ENCODE measurements at places on chromosomes 16 and 17.
A peak's percentile ranks its signal among the peaks of the same experiment; 100 is the strongest.

DNA sequence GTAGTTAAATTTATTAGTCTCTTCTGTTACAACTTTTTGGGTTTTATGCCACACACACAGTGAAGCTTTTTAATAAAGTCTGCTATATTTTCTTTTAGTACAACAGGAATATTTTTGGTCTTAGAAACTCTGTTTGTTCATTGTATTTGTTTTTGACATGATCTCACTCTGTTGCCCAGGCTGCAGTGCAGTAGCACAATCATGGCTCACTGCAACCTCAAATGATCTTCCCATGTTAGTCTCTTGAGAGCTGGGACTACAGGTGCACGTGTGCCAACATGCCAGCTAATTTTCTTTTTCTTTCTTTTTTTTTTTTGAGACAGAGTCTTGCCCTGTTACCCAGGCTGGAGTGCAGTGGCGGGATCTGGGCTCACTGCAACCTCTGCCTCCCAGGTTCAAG, 27.1 kb downstream of the PPM1D start:
- no peak for DNase-seq

GRCh38 chr17:62665599-62665998, 38.1 kb downstream of the MRC2 start:
- no peak for DNase-seq

GRCh38 chr17:64424324-64424849, 24.5 kb upstream of the MILR1 start:
- DNase-seq = no peak

DNA sequence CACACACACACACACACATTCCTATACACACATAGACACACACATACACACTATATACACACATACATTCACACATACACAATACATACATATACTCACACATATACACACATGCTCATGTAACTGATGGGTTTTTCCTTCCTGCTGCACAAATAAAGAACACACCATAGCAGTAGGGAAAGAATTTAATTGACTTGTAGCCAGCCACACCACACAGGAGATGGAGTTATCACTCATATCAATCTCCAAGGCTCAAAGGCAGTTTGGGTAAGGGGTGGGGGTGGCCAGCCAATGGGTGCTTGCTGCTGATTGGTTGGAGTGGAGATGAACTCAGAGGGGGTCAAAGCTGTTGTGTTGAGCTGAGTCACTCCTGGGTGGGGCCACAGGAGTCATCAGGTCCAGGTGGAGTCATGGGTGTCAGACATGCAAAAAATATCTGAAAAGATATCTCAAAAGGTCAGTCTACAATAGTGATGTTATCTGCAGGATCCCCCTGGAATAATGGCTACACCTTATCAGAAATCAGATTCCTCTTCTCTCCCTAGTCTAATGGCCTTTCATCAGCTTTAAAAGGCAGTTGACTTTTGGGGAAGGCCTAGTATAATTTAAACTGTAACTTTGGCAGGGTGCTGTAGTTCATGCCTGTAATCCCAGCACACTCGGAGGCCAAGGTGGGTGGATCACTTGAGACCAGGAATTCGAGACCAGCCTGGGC, 46.1 kb downstream of the WSB1 start:
- peak; percentile 55 for DNase-seq

GRCh38 chr16:67357561-67357960, 30.9 kb downstream of the LRRC36 start:
- no peak for DNase-seq

DNA sequence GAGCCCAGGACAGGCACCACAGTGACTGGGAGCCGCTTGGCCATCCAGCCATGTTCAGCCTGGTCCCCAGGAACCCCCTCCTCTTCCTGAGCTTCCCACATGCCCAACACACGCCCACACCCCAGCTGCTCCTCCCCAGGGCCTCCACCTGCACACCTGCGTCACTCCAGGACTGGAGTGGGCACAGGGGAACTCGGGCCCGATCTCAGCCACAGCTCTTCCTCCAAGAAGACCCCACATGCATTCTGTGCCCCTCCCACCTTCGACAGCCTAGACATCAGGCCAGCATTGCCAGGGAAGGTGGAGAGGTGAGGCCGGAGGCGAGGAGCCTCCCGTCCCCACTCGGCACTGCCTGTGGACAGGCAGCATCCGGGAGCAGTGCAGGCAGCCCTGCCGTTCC, 6.0 kb upstream of the VASN start:
- no peak for DNase-seq

DNA sequence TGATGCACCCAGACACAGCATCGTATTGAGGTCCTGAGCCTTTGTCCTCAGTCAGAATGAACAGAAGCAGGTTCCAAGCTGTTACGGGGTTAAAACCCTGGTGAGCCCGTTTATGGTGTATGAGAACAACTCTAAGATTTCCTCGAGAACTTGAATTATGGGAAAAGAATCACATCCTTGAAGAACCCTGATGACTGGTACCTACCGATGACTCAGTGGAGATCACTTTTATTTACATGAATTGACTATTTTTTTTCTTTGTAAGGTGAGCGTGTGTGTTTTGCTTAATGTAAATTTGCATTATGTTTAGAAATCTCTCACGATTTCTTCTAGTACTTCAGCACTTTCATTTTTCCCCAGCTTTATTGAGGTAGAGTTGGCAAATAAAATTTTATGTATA, 3.3 kb upstream of the KRTAP4-4 start:
- no peak for DNase-seq

DNA sequence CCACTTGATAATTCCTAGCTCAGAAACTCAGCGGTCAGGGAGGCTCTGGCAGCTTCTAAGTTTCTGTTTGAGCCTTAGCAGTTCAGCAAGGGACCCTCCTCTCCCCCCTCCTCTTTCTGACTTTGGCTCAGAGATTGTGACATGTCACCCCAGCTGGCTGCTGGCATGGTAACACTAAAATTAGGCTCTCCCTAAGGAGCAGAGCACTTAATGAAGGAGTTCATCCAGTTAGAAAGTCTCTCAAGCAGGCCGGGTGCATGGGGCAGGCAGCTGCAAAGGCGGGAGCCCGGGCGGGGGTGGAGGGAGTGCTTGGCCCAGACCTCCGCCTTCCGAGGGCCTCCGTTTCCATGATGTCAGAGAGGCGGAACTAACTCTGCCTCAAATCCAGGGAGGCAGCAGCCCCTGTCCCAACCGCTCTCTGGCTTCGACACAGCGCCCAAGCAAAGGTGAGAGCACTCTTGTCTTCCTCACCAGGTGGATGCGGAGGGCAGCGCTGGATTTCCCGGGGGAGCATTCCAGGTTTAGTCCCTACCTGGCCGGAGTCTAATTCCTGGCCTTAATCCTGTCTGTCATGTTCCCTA, 128.0 kb upstream of the PLCG2 start:
- DNase-seq = no peak

DNA sequence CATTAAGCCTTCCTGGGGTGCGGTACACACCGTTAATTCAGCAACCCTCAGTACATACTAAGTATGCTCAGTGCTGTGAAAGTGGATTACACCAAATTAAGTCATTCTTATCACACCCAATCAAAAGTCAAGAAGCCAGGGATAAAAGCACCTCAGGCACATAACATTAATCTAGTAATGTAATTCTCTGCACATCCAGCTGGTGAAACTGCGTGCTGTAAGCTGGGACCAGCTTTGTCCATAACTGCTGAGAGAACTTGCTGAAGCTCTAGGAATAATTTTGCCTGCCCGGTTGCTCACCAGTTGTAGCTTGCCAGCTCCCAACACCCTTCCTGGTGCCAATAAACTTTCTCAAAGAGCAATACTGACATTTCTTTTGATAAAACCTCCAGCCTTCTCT, 44.9 kb downstream of the SLC47A1 start:
- no peak for DNase-seq

DNA sequence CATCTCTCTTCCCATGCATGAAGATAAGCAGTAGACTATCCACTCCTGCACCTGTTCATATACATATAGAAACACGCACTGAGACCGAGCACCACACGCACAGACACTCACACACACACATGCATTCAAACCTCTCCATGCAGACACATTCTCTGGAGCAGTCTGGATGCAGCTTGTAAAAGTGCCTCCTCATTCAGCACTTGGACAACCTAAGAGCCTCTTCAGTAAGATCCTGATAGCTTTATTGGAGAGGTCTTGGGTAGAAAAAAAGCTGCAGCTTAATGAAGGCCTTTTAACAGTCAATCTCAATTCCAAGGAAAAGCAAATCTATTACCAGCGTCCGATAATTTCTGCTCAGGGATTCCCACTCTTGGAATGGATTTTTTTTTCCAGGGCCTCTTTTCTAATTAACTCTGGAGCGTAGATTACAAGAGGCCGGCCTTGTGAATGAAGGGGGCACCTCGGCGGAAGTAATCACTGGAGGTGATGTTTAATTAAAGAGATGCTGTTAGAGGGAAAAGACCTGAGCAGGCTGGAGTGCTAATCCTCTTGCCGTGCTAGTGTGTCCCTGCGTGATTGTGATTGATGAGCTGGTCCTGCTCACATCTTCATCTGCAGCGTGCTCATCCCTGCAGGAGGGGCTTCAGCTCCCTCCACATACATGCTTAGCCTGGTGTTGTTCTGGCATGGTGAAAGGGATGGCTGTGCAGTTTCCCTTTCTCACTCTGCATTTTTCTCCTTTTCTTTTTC, 155.1 kb downstream of the RBFOX1 start:
- DNase-seq = no peak

- DNase-seq = no peak
These were observed 756.4 kb downstream of the CDH11 start for GRCh38 chr16:64365448-64365931.

DNA sequence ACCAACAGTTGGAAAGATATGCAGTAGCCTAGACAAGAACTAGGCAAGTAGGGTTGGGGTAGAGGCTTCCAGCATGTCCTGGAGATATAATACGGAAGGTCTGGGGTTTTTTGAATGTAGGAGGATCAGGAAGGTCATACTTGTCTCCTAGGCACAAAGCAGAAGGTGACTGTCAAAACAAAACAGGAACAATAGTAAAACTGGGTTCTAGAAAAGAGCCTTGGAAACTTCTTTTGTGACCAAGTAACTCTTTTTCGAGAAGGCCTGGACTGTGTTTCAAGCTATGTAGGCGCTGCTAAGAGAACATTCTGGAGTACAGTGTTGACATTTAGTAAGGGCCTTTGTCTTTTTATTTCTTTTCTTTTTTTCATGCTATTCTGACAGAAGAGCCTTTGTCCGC, 26.9 kb upstream of the TENT4B start:
- DNase-seq = no peak

- no peak for DNase-seq
These were observed 7.3 kb upstream of the NR1D1 start for GRCh38 chr17:40107522-40108174.

DNA sequence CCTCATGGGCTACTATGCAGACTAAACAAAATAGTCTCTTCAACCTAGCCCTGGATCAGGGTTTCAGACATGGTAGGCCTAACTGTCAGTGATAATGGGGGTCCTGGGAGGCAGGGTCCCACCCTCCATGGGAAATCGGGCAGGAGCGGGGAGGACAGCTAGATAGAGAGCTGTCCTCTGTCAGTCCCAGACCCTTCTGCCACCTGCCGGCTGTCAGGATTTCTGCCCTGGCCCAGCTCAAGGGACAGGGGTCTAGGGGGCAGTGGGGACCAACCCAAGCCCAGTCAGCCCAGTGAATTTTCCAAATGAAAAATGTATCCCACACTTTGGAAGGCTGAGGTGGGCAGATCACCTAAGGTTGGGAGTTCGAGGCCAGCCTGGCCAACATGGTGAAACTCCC, 5.3 kb downstream of the CA7 start:
- DNase-seq = no peak

- peak; percentile 96 for DNase-seq
These were observed 985 bp upstream of the SLFN12 start for GRCh38 chr17:35433075-35433894.

DNA sequence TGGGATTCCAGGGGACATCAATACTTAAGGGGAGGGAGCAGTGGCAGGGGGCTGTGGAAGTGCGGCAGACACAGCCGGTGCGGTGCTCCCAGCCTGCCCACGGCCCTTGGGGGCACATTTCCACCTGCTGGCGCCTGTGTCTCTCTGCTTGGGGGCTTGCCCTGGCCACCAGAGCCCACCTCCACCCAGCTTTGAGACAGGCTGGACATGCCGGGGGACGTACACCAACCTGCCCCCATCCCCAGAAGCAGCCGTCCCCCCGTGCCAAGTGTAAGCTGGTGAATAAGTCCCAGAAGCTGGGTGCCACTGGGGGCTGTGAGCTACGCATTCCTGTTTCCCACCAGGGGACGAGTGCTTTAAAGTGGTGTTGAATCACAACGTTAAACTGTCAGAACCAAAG, 172.6 kb downstream of the GSG1L start:
- no peak for DNase-seq

- DNase-seq = peak; percentile 93
These were observed 1.4 kb downstream of the CENPX start for GRCh38 chr17:82021107-82021899.

- DNase-seq = no peak
These were observed 396.2 kb downstream of the CDH13 start for GRCh38 chr16:83023011-83023410.

DNA sequence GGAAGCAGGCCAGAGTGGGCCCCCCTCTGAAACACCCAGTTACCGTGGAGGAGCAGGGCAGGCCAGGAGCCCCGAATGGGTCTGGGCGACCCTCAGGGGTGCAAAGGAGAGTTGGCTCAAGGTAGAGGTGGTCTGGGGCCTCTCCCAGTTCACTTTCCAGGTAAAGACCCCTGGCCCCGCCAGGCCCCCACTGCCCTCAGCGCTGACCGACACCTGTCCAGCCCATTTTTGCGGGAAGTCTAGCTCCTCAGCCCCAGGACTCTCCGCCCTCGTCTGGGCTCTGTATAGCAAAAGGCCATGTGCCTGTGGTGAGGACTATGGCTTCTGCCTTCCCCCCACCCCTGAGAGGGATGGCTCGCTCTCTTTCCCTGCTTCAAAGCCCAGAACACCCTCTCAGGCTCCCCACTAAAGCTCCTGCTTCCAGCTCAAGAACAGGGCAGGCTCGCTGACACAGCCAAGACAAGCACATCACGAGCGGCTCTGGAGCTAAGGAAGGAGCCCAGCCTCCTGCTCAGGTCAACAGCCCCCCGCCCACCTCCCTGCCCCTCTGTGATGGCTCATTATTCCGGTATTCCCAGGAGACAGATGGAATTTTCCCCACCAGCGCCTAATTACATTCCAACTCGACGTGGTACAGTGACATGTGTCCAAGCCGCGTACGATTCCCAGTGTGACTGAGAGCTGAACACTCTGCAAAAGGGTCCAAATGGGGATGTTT, 59.4 kb downstream of the RTN4RL1 start:
- peak; percentile 78 for DNase-seq

- DNase-seq = peak; percentile 35
These were observed 94.6 kb downstream of the RGS9 start for GRCh38 chr17:65231662-65232335.

GRCh38 chr17:47774331-47774730, 41.3 kb downstream of the TBX21 start:
- no peak for DNase-seq

DNA sequence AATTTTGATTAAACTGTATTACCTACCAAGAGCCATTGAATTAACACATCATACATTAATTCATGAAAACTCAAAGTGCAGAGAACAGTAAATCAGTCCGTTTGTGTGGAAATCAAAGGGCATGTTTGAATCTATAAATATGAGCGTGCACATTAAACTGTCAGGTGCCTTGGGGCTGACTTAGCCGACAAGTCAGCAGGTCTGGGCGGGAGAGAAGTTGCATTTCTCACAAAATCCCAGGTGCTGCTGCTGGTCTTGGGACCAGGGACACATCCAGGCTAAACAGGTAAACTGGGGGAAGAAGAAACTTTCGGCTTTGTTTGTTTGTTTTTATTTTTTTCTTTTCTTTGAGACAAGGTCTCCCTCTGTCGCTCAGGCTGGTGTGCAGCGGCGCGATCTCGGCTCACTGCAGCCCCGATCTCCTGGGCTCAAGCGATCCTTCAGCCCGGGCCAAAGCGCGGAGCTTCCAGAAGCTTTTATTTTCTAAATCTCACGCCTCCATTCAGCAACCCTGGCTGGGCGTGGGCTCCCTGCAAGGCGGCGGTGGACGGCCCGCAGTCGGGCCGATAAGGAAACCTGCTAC, 213.9 kb downstream of the MRTFB start:
- DNase-seq = peak; percentile 76

Measured in trophoblast cell (in vitro differentiated cells and primary cell).